ENCODE measurements at places on chromosomes 3 and 15.

- no peak for DNase-seq
Observed at GRCh38 chr15:73797366-73798158, 44.4 kb upstream of the INSYN1 start.

GRCh38 chr15:101023501-101024072 lies 104.4 kb downstream of the LRRK1 start:
- DNase-seq: no peak

- no peak for DNase-seq
Observed at GRCh38 chr3:128317101-128317697, 149.5 kb downstream of the DNAJB8 start.

DNA sequence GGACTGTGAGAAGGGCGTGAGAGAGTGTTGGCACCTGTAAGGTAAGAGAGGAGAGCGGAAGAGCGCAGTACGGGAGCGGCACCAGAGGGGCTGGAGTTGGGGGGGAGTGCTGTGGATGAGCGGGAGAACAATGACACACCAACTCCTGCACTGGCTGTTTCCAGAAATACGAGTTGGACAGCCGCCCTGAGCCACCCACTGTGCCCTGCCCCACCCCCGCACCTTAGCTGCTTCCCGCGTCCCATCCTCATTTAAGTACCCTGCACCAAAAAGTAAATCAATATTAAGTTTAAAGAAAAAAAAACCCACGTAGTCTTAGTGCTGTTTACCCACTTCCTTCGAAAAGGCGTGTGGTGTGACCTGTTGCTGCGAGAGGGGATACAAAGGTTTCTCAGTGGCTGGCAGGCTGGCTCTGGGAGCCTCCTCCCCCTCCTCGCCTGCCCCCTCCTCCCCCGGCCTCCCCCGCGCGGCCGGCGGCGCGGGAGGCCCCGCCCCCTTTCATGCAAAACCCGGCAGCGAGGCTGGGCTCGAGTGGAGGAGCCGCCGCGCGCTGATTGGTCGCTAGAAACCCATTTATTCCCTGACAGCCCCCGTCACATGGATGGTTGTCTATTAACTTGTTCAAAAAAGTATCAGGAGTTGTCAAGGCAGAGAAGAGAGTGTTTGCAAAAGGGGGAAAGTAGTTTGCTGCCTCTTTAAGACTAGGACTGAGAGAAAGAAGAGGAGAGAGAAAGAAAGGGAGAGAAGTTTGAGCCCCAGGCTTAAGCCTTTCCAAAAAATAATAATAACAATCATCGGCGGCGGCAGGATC lies at the start of gene SOX2:
SOX2 (plus strand) TSS at position 601 of the 811 bp plus-strand sequence. CDS start 436 bp downstream, outside the sequence.
- DNase-seq: peak; percentile 93

GRCh38 chr3:14150078-14150477 lies 25.2 kb downstream of the TMEM43 start:
- no peak for DNase-seq

DNA sequence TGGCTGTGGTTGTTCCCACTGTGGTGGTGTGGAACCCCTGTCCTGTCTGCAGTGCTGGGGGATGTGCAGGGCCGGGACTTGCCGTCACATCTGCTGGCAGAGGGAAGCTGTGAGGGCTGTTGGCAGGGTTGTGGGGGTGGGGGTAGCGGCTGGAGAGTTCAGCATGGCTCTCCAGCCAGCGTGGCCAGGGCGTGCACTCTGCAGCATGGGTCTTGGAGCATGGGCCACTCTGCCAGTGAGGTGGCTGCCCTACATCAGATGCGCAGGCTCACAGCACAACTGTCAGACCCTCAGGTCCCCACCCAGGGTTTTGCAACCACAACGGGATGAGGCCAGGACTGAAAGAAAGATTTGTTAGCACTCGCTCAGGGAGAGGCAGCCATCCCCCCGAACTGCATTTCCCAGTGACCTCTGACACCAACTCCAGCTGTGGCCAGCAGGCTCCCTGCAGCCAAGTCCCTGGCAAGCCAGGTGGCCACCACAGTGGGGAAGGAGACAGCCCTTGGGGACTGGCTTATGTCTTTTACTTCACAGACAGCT lies 237.7 kb upstream of the LYSMD4 start:
- DNase-seq: no peak

DNA sequence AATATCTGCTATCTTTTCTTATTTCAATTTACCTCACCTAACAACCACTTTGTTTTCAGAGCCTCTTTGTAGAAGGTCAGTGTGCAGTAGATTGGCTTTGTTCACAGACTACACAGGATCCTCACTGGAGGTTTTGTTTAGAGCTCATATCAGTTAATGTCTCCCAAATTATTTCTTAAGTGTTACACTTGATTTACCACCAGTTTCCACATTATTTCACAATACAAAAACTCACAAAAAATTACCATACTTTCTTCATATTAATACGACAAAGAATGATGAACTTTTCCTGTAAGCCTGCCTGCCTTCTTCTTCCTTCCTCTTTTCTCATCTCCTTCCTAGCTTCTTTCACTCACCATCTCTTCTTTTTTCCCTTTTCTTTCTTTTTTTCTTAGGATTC lies 133.3 kb downstream of the ALCAM start:
- DNase-seq: no peak

DNA sequence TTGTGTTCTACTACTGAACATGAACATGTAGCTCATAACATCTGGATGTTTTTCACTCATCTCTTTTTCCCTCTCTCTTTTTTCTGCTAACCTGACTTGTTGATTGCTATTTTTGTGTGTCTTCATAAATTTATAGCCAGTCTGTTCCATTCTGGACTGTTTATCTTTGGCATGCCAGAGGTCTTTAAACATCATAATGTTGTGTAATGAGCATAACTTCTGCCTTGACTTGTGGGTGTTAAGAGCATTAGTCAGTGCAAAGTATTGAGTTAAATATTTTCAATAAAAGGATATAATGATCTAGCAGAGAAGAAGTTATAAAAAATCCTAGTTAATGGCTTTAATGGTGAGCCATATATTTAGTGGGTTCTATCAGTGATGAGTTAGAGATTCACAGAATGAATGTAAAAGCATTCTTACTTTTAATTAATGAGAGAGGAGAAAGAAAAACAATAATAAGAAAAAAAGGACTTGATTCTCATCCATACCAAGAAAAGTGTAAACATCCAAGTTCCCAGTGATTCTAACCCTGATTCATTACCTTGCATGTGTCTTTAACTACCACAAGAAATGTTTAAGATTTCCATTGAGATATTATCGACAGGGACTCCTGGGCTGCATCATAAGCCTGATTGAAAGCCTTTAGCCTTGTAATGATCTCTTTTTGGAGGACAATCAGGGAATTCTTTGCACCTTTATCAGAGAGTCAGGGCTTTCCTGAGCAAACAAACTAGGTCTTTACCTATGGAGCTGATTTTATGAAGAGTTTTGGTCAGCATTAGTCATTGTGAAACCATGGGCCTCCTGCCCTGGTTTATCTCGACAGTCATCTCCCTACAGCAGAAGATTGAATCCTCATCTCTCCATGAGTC lies 22.9 kb downstream of the MITF start:
- no peak for DNase-seq

- DNase-seq: peak; percentile 68
Observed at GRCh38 chr3:131903988-131904415, 130.8 kb downstream of the CPNE4 start.

GRCh38 chr3:194971965-194972364 lies 286.3 kb downstream of the FAM43A start:
- no peak for DNase-seq

DNA sequence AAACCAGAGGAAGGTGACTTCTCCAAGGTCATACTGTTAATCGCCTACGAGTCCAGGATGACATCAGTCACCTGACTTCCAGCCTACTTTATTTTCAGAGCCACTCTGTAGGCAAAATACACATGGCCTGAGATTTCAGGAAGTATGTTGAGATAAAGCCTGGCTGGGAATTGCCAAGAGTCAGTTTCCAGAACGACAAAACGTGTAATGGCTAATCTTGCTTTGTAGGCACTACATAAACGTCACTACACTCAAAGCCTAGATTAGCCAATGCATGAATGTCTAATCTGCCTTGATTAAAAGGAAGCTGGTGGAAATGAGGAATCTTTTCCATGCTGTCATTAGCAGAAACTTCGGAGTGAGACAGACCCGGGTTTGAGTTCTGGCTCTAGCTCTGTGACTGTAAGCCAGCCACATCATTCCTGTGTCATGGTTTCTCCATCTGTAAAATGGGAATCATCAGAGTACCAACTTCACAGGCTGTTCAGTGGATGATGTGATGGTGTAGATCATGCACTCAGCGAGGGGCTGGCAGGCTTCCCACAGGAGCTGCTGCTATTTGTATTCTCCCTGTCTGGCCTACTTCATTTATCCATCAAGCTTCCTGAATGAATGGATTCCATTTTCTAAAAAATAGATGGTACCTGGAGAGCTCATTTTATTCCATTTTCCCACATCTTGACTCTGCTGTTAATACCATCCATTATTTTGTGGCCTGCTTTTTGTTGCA lies 241.9 kb downstream of the XXYLT1 start:
- no peak for DNase-seq

- DNase-seq: no peak
Observed at GRCh38 chr15:35728219-35728940, 182.4 kb upstream of the DPH6 start.

GRCh38 chr3:119973018-119973646 lies 121.1 kb downstream of the GSK3B start:
- DNase-seq: peak; percentile 51

- no peak for DNase-seq
Observed at GRCh38 chr3:75224412-75224811, 439.7 kb upstream of the FRG2C start.

- peak; percentile 51 for DNase-seq
Observed at GRCh38 chr3:179146911-179147513, 1.1 kb upstream of the PIK3CA start.

DNA sequence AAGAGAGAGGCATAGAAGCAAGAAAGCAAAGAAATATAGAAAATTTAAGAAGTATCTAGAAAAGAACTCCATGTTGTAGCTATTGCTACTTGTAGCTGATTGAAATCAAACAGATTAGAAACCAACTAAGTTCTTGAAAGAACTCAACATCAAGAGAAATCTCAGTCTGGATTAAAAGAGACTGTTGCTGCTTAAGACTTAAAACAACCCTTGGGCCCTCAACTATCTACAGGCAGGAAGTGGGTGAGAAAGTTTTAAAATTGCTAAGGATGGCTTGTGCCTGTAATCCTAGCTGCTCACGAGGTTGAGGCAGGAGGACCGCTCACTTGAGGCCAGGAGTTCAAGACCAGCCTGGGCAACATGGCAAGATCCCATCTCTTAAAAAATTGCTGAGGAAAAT lies 39.3 kb upstream of the C15orf61 start:
- DNase-seq: no peak

GRCh38 chr3:124174910-124175874 lies 183.3 kb upstream of the ROPN1 start:
- no peak for DNase-seq

- DNase-seq: no peak
Observed at GRCh38 chr3:97970156-97970555, 2.1 kb downstream of the RIOX2 start.
